ENCODE measurements at places on chromosomes 7 and 10. TPM values are rescaled to one million over a fixed set of nuclear protein-coding genes. Genes with fewer than 3 reads are reported as not detected.

- DNase-seq, result no peak
These were observed 49.9 kb downstream of the NRCAM start for GRCh38 chr7:108406222-108406890.

DNA sequence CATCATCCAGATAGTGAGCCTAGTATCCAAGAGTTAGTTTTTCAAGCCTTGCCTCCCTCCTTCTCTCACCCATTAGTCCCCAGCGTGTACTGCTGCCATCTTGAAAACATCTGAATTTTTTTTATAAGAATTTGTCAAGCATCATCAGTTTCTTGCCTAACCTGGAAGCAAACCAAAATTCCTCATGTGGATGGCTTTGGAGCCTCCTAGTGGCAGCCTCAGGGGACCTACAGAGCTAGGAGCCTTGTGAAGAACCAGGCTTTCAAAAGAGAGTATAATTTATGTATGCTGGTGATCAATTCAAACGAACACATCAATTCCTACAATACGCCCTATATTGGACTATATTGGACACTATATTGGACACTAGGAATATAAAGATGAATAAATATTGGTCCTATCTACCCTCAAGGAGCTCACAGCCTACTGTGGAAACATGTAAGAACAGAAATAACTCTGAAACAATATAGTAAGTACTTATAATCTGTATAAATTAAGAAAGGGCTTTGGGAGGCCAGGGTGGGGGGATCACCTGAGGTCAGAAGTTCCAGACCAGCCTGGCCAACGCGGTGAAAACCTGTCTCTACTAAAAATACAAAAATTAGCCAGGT lies 63.4 kb downstream of the HPSE2 start:
- no peak for DNase-seq

DNA sequence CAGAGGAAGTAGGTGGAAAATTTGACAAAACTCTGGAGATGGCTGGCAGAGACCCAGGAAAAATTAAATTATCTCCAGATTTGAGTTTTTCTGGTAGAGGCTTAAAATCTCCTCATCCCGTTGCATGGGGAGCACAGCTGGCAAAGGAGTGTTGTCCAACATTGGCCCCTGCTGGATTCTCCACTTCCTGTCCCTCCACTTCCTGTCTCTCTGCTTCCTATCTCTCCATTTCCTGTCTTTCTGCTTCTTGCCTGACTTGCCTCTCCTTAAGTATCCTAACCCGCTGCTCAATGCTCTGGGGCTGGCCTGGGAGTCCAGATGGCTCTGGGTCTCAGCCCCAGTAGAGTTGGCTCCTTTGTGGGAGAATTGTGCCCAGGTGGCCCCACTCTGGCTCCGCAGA lies 65.8 kb upstream of the EMX2 start:
- DNase-seq, result no peak

The PNLIPRP2 gene
- not detected for total RNA-seq

The CALML5 gene
- not detected for total RNA-seq

GRCh38 chr7:111159426-111159825 lies 68.5 kb downstream of the LRRN3 start:
- DNase-seq, result no peak

DNA sequence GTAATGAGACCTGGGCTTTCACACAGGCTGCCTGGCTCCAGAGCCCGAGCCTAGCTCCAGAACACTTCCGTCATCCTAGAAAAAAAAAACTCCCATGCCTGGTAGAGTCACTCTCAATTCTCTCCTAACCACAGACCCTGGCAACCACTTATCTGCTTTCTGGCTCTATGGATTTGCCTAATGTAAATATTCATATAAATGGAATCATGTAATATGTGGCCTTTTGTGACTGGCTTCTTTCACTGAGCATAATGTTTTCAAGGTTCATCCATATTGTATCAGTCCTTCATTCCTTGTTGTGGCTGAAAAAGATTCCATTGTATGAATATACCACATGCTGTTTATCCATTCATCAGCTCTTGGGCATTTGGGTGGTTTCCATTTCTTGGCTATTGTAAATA lies 167.7 kb upstream of the MKLN1 start:
- DNase-seq, result no peak

- no peak for DNase-seq
These were observed 404.5 kb downstream of the ADRA2A start for GRCh38 chr10:111481261-111481826.

DNA sequence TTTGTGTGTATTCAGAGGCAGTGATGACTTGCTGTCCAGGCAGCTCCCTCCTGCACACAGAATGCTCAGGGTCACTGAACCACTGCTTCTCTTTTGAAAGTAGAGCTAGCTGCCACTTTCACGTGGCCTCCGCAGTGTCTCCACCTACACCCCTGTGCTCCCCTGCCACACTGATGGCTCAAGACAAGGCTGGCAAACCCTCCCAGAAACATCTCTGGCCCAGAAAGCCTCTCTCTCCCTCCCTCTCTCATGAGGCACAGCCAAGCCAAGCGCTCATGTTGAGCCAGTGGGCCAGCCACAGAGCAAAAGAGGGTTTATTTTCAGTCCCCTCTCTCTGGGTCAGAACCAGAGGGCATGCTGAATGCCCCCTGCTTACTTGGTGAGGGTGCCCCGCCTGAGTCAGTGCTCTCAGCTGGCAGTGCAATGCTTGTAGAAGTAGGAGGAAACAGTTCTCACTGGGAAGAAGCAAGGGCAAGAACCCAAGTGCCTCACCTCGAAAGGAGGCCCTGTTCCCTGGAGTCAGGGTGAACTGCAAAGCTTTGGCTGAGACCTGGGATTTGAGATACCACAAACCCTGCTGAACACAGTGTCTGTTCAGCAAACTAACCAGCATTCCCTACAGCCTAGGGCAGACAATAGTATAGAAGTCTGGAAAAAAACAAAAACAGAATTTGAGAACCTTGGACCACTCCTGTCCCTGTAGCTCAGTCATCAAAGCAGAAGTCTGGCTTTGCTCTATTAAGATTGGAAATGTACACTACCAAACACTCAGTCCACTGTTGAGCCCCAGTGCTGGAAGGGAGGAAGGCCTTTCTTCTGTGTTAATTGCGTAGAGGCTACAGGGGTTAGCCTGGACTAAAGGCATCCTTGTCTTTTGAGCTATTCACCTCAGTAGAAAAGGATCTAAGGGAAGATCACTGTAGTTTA lies 15.8 kb downstream of the SCD start:
- no peak for DNase-seq

DNA sequence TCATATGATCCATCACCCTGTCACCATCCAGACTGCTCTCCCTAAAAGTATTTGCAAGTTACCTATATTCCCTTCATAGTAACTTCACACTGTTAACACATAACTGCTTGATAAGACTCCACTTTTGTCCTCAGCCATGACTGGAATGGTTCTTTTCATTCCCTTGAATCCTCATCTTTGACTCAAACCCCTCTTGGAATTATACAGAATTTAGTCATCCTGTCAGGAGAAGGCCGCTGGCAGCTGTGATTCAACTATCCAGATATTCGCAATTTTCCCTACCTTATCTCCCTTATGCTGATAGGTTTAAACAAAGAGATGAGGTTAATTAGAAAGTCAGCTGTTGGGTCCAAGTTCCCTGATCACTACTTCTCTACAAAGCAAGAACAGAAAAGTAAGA lies 143.0 kb upstream of the HPS1 start:
- DNase-seq, result no peak

The NAT16 gene
- not detected for total RNA-seq

DNA sequence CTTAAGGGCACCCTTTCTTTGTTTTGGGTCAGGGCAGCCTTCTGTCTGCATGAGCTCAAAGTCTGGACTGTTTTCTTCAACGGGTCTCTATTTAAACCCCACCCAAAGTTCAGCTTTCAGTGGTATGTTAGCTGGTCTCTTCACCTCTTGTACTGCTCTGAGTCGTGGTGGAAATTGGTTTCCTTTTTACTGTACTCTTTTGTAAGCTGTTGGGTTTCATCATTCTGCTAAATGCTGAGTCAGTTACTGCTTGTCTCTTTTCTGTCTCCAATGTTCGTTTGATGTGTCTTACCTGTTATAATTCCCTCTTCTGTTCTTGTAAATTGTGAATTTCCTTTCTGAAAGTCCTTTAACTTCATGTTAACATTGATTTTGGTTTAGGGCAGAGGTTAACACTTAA lies 64.1 kb upstream of the MALRD1 start:
- no peak for DNase-seq

GRCh38 chr10:53395449-53395848 lies 622.9 kb upstream of the MBL2 start:
- no peak for DNase-seq

DNA sequence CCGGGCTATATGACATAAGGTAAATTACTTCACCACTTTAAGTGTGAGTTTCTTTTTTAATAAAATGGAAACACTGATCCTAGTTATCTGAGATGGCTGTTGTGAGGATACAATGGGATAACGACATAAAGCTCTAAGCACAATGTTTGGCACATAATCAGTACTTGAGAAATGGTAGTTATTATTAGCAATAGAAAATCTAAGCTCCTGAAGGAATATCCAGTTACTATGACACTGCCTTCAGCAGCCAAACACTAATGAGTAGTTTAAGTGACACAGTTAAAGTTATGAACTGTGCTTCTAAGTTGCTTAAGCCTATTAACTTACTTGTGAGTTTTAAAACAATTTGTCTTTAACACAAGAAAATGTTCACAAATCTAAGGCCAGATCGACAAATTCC lies 96.8 kb downstream of the ELAPOR2 start:
- DNase-seq, result no peak

DNA sequence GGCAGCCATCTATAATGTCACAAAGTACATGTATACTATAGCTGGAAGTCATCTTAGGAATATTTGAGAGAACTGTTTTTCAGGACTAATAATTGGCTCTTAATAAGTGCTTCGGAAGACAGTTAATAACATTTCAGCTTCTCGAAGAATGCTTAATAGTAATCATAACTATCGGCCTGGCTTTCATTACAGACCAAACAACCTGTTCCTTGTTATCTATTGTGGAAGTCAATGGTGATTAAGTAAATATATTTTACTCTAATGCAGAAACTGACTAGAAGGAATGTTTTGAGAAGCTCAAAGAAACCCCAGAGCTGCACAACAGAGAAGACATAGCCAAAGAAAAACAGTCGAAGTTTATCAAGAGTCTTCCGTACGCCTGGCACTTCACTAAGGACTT lies 106.8 kb upstream of the FAM133B start:
- no peak for DNase-seq

The GHITM gene
- total RNA-seq, result 111 TPM

- DNase-seq, result no peak
These were observed 2.3 kb downstream of the LOXL4 start for GRCh38 chr10:98265403-98266378.

DNA sequence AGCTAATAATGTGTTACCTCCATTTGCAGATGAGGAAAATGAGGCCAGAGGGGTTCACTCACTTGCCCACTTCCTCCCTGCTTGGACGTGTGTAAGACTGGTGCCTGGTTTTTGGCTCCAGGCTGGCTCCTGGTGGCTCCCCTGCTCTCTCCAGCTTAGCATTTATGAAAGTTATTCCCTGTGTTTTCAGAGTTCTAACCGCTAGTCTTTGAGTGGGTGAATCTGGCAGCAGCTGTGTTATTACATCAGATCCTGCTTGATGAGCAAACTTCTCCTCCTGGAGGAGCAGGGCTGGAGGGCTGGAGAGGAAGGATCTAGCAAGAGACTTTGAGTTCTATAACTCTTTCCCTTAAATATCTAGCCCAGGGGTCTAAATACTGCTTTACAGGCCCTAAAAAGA lies 80.9 kb upstream of the AGBL3 start:
- no peak for DNase-seq

The CYP2E1 gene
- total RNA-seq, result not detected

- DNase-seq, result no peak
These were observed 43.3 kb downstream of the POLR1F start for GRCh38 chr7:19665399-19666008.

GRCh38 chr10:125592897-125593296 lies 90.1 kb downstream of the TEX36 start:
- DNase-seq, result no peak

- no peak for DNase-seq
These were observed 30.8 kb downstream of the SLC37A3 start for GRCh38 chr7:140367528-140367927.

The LMOD2 gene
- not detected for total RNA-seq

The GPNMB gene
- 3.3 TPM for total RNA-seq

DNA sequence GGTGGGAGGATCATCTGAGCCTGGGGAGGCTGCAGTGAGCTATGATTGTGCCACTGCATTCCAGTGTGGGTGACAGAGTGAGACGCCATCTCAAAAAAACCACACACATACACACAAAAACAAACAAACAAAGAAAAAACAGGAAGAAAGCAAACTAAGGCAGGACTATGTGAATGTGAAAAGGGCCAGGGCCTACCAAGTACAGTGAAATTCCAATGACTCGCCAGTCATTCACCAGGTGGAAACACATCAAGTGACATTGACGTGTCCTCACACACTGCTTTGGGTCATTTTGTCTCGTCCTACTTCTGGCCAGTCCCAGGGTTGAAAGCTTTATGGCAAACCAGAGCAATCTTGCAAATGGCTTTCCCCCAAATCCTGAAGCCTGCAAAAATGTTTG lies 79.9 kb downstream of the HIP1 start:
- no peak for DNase-seq

- no peak for DNase-seq
These were observed 129.9 kb downstream of the ZNF92 start for GRCh38 chr7:65503434-65504152.

The OR6V1 gene
- not detected for total RNA-seq

The AEBP1 gene
- 40.8 TPM for total RNA-seq

- DNase-seq, result no peak
These were observed 13.1 kb downstream of the UMAD1 start for GRCh38 chr7:7653593-7654187.

The ANXA8L1 gene
- total RNA-seq, result 0.06 TPM

DNA sequence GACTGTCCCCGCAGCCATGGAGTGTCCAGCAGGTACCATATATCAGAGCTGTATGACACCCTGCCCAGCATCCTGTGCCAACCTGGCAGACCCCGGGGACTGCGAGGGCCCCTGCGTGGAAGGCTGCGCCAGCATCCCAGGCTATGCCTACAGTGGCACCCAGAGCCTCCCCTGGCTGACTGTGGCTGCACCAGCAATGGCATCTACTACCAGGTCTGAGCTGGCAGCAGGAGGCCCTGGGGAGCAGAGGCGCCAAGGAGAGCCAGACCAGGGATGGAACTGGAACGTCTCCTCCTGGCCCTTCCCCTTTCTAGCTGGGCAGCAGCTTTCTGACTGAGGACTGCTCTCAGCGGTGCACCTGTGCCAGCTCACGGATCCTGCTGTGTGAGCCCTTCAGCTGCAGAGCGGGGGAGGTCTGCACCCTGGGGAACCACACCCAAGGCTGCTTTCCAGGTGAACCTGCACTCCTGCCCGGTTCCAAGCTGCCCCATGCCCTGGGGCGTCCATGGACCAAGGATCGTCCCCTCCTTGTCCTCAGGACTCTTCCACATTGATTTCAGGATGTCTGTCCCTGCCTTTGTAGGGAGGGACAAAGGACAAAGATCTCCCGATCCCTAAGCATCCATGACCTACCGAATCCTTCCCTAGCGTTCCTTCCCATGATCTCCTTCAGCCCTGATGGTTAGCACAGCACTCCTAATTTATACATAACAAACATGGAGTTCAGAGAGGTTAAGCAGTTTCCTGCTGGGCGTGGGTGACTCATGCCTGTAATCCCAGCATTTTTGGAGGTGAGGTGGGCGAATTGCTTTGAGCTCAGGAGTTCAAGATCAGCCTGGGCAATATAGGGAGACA lies 33.3 kb downstream of the EPHB4 start:
- DNase-seq, result no peak

Data from glomerular endothelial cell (primary cell).